Naive thymus-derived CD8-positive, alpha-beta T cell (primary cell): ENCODE measurements at places on chromosomes 2 and 18. TPM values are rescaled to one million over a fixed set of nuclear protein-coding genes. Genes with fewer than 3 reads are reported as not detected.

DNA sequence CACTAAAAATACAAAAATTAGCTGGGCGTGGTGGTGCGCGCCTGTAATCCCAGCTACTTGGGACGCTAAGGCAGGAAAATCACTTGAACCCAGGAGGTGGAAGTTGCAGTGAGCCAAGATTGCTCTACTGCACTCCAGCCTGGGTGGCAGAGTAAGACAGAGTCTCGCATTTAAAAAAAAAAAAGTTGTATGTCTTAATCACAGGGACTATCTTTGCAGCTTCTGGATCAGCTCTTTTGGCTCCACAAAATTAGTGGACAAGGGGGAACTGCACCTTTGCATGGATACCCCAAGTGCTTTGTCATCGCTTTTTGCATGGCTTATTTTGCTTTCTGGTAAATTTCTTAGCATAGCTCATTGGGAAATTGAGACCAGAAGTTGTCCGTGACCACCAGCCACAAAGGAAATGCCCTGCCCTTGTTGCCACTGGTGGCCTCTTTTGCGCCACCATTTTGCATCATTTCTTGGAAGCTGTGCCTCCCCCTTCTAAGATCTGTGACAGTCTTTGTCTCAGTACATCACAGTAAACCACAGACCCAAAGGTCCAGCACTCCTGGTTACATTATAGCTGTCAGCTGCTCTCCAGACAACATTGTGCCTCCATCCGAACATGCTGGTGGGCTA lies 43.9 kb upstream of the PCBP1 start:
- H3K4me1 ChIP-seq, result peaks cover 61% of the 10 kb centered on the region
- H3K27ac ChIP-seq, result peak overlapping the region; percentile 26
- H3K27me3 ChIP-seq, result no peaks in the 10 kb centered on the region
- H3K36me3 ChIP-seq, result peaks cover 8% of the 10 kb centered on the region
- no peak for DNase-seq
- H3K4me3 ChIP-seq, result peak overlapping the region; percentile 67

DNA sequence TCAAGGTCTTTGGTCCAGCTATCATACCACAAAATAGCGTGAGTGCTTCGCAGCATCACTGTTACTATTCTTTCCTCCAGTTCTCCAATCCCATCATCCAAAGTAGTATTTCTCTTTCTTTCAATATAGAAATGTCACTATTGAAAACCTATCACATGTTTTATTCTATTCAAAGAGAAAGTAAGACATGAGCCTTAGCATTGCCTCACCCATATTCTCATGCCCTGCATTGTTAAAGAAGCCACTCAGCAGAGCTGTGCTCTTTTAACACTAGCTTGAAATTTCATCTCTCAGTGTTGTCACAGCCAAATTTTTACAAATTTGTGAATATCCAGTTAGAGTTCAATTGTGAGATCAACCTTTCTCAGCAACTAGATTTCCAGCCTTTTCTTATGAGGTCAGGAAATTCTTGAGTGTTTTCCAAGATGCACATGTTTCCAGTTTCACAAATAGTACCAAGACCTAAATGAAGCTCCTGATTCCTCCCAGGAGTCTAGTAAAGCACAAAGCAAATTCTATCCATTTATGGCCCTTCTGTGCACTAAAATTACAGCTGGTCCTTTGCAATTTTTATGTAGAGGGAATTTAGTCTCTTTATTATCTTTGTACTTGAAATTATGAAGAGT lies 343.7 kb downstream of the SPAG16 start:
- no peaks in the 10 kb centered on the region for H3K27me3 ChIP-seq
- no peaks in the 10 kb centered on the region for H3K4me1 ChIP-seq
- no peak overlapping the region for H3K4me3 ChIP-seq
- H3K27ac ChIP-seq, result no peak overlapping the region
- no peak for DNase-seq
- H3K36me3 ChIP-seq, result no peaks in the 10 kb centered on the region

- no peak for DNase-seq
- H3K27me3 ChIP-seq, result peaks cover 7% of the 10 kb centered on the region
- H3K4me1 ChIP-seq, result no peaks in the 10 kb centered on the region
- H3K4me3 ChIP-seq, result no peak overlapping the region
These were observed 12.5 kb upstream of the TNFAIP6 start for GRCh38 chr2:151344906-151345305.

Gene FEV
- polyA plus RNA-seq, result not detected

GRCh38 chr2:201432038-201432620 lies 19.1 kb downstream of the TRAK2 start:
- no peaks in the 10 kb centered on the region for H3K36me3 ChIP-seq
- H3K27me3 ChIP-seq, result no peaks in the 10 kb centered on the region
- H3K4me1 ChIP-seq, result peaks cover 65% of the 10 kb centered on the region
- peak overlapping the region; percentile 37 for H3K4me3 ChIP-seq
- H3K27ac ChIP-seq, result peak overlapping the region; percentile 90

GRCh38 chr2:69499242-69499641 lies 62.0 kb upstream of the NFU1 start:
- no peak for DNase-seq
- H3K4me3 ChIP-seq, result no peak overlapping the region
- H3K27me3 ChIP-seq, result no peaks in the 10 kb centered on the region
- peak overlapping the region; percentile 77 for H3K27ac ChIP-seq
- H3K36me3 ChIP-seq, result peaks cover 17% of the 10 kb centered on the region

DNA sequence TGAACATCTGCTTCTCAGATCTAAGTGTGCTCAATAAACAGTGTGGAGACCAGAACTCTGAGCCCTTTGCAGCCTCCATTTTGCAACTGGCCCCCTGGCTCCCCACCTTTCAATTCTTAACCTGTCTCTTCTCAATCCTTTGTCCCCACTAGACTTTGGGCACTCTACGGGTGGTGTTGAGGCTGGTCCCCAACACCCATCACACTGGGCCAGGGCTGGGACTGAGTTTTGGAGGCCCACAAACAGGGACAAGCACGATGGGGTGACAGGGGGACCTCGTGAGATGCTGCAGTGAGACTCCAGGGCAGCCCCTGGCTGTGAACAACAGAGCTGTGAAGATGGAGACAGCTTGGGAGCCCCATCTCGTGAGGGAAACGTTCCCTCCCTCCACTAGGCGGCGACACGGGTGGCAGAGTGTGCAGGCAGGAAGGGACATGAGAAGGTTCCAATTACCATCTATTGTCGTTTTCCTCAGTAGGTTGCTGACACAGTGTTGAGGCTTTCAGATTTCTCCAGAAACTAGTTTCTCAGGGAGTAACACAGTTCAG lies 1.2 kb downstream of the ANKMY1 start:
- peak; percentile 49 for DNase-seq
- no peaks in the 10 kb centered on the region for H3K27me3 ChIP-seq
- no peak overlapping the region for H3K27ac ChIP-seq

Gene SPATA3
- not detected for polyA plus RNA-seq
